Activated T-cell treated with anti-CD3 and anti-CD28 coated beads, Interleukin-2, amount 50 U/mL, for 4 hours (primary cell): ENCODE measurements at places on chromosomes 5 and 9. TPM values are rescaled to one million over a fixed set of nuclear protein-coding genes. Genes with fewer than 3 reads are reported as not detected.

The ITGA1 gene
- 4.7 TPM for total RNA-seq

The PCDHGB4 gene
- total RNA-seq = 0.08 TPM

The ACOT12 gene
- not detected for total RNA-seq

The IFNB1 gene
- not detected for total RNA-seq

The SURF1 gene
- total RNA-seq = 30.6 TPM

The LHX6 gene
- total RNA-seq = not detected

The STKLD1 gene
- 0.16 TPM for total RNA-seq

The DRD1 gene
- total RNA-seq = not detected

The PCDHGA12 gene
- total RNA-seq = 0.11 TPM

The ISCA1 gene
- total RNA-seq = 43.4 TPM

The CCDC152 gene
- 11.6 TPM for total RNA-seq

The IRX4 gene
- total RNA-seq = not detected

The CPLANE1 gene
- total RNA-seq = 1.4 TPM

The SRP19 gene
- total RNA-seq = 72.6 TPM

The EEIG1 gene
- total RNA-seq = 87.3 TPM

The HSD17B3 gene
- not detected for total RNA-seq

The PCDHGB3 gene
- total RNA-seq = 0.13 TPM

The ANKRD34B gene
- not detected for total RNA-seq

The ADRA1B gene
- 0.71 TPM for total RNA-seq

The C6 gene
- total RNA-seq = not detected

The ALG2 gene
- 21.0 TPM for total RNA-seq

The FOXD4L5 gene
- 0.08 TPM for total RNA-seq

The CDO1 gene
- total RNA-seq = 0.28 TPM

The ARL14EPL gene
- not detected for total RNA-seq

The INSL4 gene
- not detected for total RNA-seq

The MXD3 gene
- 4.3 TPM for total RNA-seq

The FOXI1 gene
- not detected for total RNA-seq

The SPATA31A6 gene
- not detected for total RNA-seq

The TPD52L3 gene
- not detected for total RNA-seq

The ZNF454 gene
- total RNA-seq = not detected

The CSNK1A1 gene
- total RNA-seq = 200 TPM

The CAAP1 gene
- 27.0 TPM for total RNA-seq

The PCDHB16 gene
- total RNA-seq = not detected

The ARAP3 gene
- 1.1 TPM for total RNA-seq

The GCNT4 gene
- total RNA-seq = 1.3 TPM

The C5orf52 gene
- not detected for total RNA-seq
